ENCODE measurements at places on chromosomes 13 and 19.
A peak's percentile ranks its signal among the peaks of the same experiment; 100 is the strongest.

DNA sequence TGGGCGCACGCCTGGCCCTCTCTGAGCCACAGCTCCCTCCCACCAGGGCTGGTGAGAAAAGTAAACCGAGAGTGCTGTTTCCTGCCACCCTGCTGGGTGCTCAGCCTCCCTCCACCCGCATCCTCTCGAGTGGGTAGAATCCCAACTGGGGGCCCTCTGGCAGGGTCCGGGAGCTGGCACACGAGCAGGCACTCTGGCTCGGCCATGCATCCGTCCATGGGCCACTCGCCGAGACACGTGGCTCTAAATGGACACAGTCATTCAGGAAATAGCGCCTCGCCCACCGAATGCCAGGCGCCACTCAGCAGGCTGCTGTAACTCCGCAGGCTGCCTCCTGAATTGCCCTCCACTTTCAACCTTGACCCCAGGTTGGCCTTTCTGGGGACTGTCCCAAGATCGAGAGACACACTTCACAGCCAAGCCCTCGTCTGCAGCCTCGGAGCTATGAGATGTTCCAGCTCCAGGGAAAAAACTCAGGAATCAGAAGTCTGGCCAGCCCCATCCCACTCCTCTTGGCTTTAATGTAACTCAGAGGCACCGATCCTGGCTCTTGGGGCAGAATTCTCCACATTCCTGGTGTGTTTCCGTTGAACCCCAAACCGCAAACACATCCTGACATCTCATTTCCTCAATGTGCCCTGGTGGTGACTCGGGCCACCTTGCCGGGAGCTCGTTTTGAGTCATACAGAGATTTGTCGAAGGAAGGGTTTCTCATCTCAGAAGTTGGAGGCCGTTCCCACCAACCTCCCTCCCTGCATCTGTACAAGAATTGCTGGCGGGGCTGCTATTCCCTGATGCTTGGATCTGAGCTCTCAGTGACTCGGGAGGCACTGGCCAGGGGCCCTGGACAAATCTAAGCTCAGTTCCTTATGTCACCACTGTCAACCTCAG, 14.1 kb downstream of the KLF2 start:
- DNase-seq = peak; percentile 61

DNA sequence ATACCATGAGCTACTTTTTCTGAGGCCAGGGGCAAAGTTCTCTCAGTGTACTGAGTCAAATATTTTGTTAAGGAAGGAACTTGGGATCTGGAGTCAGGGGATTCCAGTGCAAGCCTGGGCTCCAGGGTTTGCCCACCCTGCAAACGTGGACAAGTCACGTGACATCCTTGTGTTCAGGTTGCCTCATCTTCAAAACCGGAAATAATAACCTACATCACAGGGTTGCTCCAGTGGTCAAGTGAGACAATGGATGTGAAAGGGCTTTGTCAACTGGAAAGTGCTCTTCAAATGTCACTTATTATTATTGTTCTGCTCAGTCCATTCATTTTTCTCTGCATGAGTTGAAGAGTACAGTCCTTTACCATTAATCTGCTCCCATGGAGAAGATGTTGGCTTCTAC, 414.9 kb downstream of the COG6 start:
- no peak for DNase-seq

- no peak for DNase-seq
Observed at GRCh38 chr13:21402586-21403307, 56.4 kb downstream of the ZDHHC20 start.

DNA sequence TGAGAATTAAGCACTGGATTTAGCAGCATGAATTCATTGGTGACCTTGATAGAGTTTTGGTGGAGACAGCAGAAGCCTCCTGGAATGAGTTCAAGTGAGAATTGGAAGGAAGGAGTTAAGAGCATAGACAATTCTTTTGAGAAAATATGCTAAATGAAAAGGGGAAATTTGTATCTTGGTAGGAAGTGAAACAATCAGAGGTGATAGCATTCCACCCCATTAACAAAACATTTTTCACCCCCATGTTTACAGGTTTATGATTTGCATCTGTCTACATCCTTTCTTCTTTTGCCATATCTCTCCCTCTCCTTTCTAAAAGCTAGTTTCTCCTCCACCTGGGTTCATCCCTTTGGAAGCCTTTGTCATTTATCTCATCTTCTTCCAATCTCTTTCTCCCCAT, 27.5 kb downstream of the LNX2 start:
- no peak for DNase-seq

- DNase-seq = no peak
Observed at GRCh38 chr13:107447591-107447990, 767.7 kb downstream of the LIG4 start.

DNA sequence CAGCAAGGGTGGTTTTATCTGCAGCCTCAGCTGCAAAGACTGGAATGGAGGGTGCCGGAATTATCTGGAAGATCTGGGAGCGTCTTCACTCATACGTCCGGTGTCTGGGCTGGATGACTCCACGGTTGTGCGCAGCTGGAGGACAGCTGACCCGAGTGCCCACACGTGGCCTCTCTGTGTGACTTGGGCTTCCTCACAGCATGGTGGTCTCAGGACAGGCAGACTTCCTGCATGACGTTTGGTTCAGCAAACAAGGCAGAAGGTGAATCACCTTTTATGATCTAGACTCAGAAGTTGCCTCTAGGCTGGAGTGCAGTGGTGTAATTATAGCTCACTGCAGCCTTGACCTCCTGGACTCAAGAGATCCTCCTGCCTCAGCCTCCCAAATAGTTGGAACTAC, 33.2 kb downstream of the CACNG6 start:
- no peak for DNase-seq

DNA sequence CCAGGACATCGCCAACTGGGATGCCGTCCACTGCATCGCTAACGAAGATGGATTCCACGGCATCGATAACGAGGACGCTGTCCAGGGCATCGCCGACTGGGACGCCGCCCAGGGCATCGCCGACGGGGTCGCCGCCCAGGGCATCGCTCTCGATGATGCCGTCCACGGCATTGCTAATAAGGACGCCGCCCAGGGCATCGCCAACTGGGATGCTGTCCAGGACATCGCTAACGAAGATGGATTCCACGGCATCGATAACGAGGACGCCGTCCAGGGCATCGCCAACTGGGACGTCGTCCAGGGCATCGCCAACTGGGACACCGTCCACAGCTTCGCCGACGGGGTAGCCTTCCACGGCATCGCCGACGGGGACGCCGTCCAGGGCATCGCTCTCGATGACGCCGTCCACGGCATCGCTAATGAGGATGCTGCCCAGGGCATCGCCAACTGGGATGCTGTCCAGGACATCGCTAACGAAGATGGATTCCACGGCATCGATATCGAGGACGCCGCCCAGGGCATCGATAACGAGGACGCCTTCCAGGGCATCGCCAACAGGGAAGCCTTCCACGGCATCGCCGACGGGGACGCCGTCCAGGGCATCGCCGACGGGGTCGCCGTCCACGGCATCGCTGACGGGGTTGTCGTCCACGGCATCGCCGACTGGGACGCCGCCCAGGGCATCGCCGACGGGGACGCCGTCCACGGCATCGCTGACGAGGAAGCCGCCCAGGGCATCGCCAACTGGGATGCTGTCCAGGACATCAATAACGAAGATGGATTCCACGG, 948.4 kb downstream of the TUBA3C start:
- DNase-seq = no peak

- no peak for DNase-seq
Observed at GRCh38 chr19:8518536-8518935, 4.6 kb upstream of the ZNF414 start.

DNA sequence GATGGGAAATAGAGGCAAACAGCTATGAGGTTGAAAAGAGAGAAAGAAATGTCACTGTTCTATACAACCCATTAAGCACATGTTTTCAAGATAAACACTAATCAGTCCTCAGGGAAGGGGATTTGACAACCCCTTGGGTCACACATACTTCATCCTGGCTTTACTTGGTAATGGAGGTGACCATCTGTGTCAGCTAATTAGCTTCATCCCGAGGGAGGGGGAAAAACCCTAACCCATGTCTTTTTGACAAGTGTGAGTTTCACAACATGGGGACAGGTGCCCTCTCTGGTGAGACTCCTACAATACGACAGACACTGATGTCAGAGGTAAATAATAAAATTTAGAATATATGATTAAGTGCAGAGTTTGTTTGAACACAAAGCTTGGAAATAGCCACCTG, 43.1 kb downstream of the ZNF611 start:
- no peak for DNase-seq

DNA sequence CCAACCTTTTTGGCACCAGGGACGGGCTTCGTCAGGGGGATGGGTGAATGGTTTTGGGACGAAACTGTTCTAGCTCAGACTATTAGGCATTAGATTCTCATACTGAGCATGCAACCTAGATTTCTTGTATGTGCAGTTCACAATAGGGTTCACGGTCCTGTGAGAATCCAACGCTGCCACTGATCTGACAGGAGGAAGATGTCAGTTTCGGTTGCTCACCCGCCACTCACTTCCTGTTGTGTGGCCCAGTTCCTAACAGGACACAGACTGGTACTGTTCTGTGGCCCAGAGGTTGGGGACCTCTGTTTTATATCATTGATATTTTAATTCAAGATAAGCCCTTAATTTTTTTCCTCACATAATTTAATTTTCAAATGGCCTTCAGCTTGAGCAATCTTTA, 26.7 kb upstream of the TDRD3 start:
- DNase-seq = peak; percentile 23

- DNase-seq = no peak
Observed at GRCh38 chr19:33304371-33304759, 2.0 kb upstream of the CEBPA start.

DNA sequence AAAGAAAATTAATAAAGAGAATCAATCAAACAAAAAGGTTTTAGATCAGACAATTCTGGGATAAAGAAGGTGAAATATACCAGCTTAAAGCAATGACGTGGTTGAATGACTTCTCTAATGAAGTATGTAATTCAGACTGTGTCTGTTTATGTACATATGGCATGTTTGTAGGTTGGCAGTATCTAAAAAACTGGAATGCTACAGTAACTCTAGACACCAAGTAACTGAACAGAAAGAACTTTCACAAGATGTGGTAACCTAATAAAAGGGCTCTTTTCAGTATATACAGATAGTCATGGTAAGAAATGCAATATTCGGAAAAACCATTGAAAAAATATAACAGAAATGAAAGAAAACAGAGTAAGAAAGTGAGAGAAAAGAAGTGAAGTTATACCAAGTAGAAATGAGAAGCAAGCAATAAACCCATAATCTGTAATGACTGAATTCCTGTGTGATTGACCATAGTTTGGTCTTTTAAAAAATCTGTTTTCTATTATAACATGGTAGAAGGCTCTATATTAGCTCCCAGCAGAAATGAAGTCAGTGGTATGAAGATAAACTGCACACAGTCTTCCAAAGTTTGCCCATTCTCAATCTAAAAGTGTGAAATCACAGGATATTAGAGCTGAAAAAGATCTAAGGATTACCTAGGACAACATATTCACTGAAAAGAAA, 31.4 kb downstream of the ELF1 start:
- no peak for DNase-seq

- no peak for DNase-seq
Observed at GRCh38 chr13:46039411-46040182, 12.9 kb downstream of the ZC3H13 start.

DNA sequence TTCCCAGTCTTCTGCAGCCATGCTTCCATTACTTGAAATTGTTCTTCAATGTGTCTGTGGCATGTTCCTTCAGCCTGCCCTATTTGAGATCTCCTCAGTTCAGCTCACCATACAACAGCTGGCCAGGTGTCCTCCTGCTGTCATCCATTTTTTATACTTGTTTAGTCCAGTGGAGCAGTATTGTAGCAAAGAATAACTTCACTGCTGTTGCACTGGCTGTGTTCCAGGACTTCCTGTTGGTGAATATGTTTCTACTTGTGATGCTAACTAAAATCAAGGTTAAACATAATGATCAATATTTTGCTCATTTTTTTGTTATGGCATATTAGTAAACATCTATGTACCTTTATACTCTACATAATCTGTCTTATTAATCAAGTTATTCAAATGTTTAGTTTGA, 1394.1 kb downstream of the PCDH9 start:
- DNase-seq = no peak

DNA sequence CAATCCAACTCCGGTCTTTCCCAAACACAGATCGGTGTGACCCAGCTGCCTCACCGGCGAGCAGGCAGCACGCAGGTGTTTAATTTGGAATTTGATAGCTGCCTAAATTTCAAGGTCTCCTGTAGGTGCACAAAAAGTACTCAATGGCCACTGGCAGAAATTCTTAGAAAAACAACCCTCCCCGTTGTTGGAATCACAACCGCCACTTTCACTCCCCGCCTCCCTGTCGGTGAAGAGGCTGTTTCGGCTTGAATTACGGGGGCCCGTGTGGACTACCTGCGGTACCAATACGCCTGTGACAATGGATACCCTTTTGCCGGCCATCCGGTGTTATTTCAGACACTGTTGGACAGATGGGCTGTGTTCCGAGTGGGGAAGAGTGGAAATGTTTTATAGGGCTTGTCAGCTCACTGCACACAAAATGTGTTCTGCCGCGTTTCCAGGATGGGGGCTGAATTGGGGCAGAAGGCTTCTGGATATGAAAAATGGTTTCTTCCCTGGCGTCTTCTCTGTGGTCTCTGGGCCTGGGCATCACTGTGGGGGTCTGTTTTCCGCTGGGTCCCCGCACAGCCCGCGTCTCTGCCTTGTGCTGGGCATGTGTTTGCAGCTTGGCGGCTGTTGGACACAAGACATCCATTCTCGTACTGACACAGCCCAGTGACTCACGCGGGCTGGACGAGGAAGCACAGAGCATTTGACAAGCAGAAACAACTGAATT, 45.4 kb downstream of the ZIC5 start:
- DNase-seq = no peak

DNA sequence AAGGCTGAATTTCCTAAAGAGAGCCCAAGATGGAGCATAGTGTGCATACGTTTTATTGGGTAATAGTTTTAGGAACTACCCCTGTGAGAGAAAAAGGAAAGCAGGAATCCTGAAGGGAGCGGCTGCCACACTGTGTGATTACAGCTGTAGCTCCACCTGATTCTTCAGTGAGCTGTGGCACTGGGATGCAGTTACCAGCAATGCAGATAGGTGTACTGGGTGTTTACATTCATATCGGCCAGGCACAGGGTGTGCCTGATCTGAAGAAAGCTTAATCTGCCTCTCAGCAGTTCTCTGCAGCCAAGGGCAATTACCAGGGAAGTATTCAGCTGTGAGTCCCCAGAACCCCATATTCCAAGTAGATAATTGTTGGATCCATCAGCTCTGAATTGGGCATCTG, 1541.8 kb downstream of the EFNB2 start:
- DNase-seq = no peak

DNA sequence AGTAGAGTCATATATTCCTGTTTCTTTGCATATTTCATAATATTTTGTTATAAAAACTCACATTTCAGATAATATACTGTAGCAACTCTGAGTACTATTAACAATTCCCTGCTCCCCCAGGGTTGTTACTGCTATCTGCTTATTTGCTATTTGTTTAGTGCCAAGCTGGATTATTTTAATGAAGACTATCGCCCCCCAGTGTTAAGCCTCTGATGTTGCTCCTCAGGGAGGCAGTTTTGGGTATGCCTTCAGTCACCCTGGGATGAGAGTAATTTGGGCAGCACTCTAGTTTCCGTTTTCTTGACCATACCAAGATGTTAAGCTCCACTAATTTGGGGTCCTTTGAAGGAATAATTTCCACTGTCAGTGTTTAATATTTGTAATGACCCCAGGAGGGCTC, 46.0 kb downstream of the MICU2 start:
- DNase-seq = peak; percentile 25

GRCh38 chr13:46101484-46102254, 3.2 kb downstream of the CPB2 start:
- no peak for DNase-seq

GRCh38 chr19:41023193-41023592, 32.1 kb downstream of the CYP2B6 start:
- no peak for DNase-seq
